Stimulated activated CD4-positive, alpha-beta T cell treated with anti-CD3 and anti-CD28 coated beads, Interleukin-2, amount 100 ng/mL, for 24 hours (primary cell): ENCODE measurements at places on chromosomes 2 and 18.

- no peak for DNase-seq
Measured at GRCh38 chr2:238126775-238127164, 11.7 kb upstream of the KLHL30 start.

GRCh38 chr2:9287400-9288045 lies 80.9 kb downstream of the ASAP2 start:
- no peak for DNase-seq

GRCh38 chr2:184555352-184555751 lies 43.0 kb upstream of the ZNF804A start:
- no peak for DNase-seq

- no peak for DNase-seq
Measured at GRCh38 chr18:40259115-40259835, 1695.8 kb upstream of the PIK3C3 start.
